Heart right ventricle (tissue), 16 donors: ENCODE measurements at places on chromosomes 1 and 21. TPM values are rescaled to one million over a fixed set of nuclear protein-coding genes. Genes with fewer than 3 reads are reported as not detected.

Gene SLC44A5
- total RNA-seq, result 1.6 TPM

Gene B3GALT2
- total RNA-seq, result 19.0 TPM

Gene GPATCH4
- total RNA-seq, result 12.5 TPM

Gene SEC16B
- total RNA-seq, result 2.7 TPM

Gene CASQ2
- total RNA-seq, result 1,183 TPM

Gene OR2L2
- not detected for total RNA-seq

Gene TSPEAR
- total RNA-seq, result 0.12 TPM

Gene FGR
- total RNA-seq, result 2.0 TPM

Gene OR6N1
- total RNA-seq, result not detected
